ENCODE measurements at places on chromosomes 5 and 9.

GRCh38 chr9:126986506-126986951 is 71.9 kb downstream of the RALGPS1 start:
- no peak for DNase-seq

- no peak for DNase-seq
Observed at GRCh38 chr9:69427286-69427685, 102.3 kb downstream of the ENTREP1 start.

GRCh38 chr5:95873351-95873750 is 50.8 kb upstream of the GLRX start:
- DNase-seq: no peak

GRCh38 chr5:127343866-127344265 is 53.3 kb downstream of the MEGF10 start:
- no peak for DNase-seq

DNA sequence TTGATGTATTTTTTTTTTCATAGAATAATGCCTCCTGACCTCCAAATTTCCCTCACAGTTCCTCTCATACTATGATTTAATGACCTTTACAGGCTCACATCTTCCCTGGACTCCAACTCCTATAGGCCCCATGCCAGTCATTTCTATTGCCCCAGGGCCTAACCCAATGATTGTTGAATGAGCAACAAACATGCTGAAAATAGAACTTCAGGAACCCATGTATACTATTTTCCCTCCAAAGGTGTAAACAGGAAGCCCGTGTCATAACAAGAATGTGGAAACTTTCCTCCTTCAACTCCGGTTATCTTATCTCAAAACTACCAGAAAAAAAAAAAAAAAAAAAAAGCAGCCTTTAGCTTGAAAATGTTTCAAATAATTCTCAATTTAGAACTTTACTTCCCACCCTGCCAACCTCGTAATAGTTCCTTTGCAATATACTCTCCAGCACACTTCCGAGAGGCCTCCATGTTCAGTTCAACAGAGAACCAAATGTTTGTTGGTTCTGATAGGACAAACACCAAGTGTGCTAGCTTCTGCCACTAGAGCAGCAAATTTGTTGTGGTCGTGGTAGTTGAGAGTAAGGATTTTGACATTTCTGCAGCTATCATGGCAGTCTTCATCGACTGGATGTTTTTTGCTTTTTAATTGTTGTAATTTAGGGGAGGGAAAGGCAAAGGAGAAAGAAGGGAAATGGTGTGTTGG is 25.8 kb downstream of the TRPM6 start:
- no peak for DNase-seq

- DNase-seq: peak; percentile 75
Observed at GRCh38 chr5:171272996-171273970, 35.8 kb upstream of the TLX3 start.

GRCh38 chr9:19624519-19624918 is 164.3 kb downstream of the SLC24A2 start:
- DNase-seq: no peak

DNA sequence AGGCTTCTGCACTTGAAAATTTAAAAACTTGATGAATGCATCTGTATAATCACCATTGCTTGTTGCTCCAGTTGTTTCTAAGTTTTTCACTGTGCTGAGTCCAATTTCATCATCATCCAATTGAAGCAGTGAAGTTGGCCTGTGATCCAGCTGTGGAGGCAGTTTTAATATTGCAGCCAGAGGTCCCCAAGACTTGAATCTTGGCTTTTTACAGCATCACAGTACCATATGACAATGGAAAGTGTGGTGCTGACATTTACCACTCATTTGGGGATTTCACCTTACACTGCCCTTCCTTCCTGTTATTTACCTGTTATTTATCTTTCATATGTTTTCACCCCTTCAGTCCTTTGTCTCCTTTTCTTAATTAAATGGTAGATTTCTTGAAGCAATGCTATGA is 76.2 kb upstream of the SPIN1 start:
- no peak for DNase-seq

- no peak for DNase-seq
Observed at GRCh38 chr5:147400881-147401280, 109.0 kb downstream of the DPYSL3 start.

DNA sequence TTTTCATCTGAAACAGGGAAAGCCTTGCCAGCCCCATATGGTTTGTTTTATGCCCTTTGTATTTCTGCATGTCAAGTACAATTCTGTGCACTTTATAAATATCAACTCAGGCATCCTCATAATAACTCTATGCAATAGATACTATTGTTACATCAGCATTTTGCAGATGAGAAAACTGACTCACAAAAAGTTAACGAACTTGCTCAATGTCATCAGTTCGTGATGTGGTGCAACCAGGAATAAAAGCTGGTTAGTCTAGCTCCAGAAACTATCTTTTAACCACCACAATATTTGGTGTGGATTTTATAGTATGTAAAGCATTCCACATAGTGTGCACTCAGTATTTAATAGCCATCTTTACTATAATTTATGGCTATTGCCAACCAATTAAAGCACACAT is 134.9 kb downstream of the MRPS30 start:
- no peak for DNase-seq

- no peak for DNase-seq
Observed at GRCh38 chr5:132961887-132962286, 1.5 kb downstream of the AFF4 start.

DNA sequence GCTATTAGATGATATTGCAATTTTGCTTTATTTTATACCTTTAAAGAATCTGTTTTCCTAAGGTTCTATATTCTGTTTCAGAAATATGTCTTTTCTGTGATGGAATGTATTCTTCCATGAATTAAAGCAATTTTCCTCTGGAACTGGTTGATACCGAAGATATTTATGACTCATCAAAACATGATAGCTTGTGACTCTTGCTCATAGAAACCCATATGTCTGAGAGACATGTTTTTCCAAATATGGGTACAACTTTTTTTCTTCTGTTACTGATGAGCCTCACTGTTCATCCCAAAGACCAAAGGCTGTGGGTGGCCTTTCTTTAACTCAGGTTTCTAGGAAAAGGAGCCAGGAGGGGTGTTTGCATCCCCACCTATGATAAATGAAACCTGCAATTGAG is 126.1 kb upstream of the PAPPA start:
- no peak for DNase-seq

DNA sequence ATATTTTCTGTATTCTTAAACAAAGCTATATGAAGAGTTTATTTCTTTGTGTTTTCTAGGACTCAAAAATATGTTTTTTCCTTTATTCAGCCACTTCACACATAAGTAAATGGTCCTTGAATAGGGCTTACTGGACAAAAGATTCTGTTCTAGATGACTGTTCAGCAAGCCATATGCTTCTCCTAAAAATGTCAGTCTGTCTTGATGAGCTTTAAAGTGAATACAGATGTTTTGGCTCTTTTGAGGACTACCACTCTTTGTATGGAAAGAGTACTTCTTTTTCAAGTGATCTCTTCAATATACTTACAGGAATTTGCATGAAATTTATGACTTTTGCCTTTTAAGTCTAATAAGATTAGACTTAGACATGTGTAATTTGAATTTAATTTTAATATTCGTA is 8.4 kb downstream of the NDUFS4 start:
- DNase-seq: no peak

DNA sequence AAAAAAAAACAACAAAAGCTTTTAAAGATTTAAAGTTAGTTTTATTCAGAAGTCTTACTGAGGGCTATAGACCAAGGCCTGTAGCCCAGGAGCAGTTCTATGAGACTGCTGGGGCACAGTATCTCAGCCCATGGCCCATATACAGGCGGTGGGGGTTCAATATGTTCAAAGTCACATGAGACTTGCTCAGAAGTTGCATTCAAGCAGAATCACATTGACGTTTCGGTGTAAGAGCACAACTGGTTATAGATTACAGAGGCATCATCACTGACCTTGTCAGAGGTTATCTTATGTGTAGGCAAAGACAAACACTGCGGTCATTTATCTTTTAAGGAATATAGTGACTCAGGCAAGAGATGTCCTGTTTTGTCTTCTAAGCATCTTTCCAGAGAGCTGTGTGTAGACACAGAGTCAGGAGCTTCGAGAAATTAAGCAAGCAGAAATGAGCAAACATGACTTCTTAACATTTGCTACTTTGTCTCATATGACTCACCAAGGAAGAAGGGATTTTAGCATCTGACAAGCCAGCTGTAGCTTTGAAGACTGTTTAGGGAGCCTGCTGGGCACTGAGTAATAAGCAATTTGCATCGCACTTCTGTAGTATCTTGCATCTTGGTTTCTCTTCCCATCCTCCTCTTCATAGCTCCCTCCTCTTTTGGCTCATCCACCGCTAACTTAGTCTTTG is 12.9 kb upstream of the F2RL1 start:
- DNase-seq: no peak

DNA sequence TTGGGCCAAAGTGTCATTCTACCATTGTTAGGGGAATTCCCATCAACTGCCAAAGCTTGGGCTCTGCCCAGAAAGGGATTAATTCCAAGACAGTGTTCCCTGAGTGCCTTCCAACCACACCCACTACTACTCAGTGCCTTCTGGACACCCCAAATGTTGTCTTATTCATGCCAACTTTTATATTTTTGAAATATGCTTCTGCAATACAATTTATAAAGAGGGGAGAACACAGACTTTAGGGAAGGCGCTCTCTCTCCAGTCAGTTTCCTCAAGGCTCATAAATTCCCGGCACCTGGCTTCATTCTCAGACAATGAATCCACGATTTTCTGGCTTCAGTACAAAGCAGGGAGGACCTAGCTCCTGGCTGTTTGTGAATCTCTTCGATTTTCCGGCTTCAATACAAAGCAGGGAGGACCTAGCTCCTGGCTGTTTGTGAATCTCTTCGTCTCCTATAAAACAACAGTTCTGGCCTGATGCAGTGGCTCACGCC is 120.1 kb upstream of the MYO10 start:
- peak; percentile 89 for DNase-seq

DNA sequence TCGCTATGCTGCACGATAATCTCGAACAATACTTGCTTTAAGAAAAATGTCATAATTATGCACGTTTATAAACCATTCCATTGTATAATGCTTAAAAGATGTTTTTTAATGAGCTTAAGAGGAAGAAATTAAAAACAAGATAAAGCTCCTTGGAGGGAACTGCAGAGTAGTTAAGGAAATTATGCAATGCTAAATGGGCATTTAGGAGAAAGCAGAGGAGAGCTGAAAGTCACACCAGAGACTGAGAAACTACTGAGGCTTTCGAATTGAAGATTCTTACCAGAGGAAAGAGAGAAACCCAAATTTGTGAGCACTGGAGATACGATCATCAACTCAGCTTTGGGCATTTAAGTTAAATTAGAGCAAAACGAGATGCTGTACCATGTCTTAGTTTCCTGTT is 119.4 kb downstream of the CDH10 start:
- DNase-seq: no peak

- no peak for DNase-seq
Observed at GRCh38 chr9:132994410-132995120, 16.1 kb downstream of the GFI1B start.

DNA sequence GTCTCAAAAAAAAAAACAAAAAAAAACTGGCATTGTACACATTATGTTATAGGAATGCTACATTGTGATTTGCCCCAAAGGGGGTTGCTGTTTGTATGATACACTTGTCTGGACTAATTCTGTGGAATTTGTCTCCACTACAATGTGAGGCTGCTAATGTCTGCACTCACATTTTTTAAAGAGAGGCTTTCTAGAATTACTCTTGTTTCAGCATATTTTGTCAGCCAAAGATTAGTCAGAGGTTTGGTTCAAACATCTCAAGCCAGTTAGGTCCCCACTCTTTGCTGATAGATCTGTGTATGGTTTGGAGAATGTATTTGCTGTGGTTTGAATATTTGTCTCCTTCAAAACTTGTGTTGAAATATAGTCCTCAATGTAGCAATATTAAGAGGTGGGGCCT is 59.3 kb upstream of the ZNF169 start:
- DNase-seq: no peak

- no peak for DNase-seq
Observed at GRCh38 chr9:126615791-126616447, 2.2 kb downstream of the LMX1B start.

GRCh38 chr9:133351908-133352634 is 4.1 kb downstream of the RPL7A start:
- peak; percentile 45 for DNase-seq

DNA sequence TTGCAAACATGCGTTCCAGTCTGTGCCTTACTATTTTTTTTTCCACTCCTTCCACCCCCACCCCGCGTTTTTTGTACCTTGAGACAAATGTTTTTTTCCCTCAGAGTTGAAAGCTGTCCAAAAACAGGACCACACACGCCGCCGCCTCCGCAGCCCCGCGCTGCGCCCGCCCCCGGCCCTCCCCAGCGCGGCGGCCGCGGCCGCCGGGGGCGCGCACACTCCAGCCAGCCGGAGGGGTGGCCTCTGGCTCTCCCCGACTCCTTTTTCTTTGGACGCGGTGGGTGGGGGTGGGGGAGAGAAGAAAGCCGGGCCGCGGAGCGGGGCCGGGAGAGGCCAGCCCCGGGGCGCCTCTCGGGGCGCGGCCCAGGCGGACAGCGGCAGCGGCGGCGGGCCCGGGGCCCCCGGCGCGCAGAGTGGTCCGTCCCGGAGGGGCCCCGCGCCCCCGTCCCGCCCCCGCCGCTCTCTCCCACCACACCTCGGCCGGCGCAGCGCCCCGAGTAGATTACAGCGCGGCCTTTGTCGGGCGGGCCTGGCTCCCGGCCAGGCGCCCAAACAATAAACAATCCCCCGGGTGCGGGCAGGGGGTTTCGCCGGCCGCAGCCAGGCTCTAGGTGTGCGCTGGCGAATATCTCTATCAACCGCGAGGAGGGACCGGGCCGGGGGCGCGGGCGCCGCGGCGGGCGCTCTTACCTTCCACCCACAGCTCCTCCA is 10.9 kb downstream of the PTCH1 start:
- peak; percentile 73 for DNase-seq

DNA sequence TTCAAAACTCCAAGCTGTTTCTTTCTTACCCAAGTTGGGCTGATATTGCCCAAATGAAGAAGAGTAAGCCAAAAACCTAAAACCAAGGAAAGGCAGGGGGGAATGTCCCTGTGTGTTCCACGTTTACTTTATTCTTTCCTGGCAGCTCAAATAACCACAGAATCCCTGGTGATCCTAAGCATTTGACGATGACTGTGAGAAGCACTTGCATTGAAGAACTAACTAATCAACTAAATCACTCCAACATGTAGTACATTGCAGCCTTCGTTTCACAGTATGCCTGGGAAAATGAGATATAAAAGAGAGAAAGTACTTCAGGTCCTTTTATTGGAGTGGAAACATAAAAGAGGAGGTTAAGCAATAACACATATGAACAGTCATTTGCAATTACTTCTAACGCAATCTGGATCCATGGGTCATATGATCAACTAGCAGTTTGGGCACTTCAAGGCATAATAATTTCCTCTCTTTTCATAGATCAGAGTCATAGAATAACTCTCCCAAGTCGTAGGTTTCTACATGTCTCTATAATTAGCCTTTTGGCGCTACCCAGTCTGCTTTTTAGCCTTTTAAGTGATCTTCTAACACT is 338.4 kb downstream of the TMEM167A start:
- no peak for DNase-seq

GRCh38 chr9:61673247-61673646 is 483.4 kb downstream of the SPATA31A7 start:
- DNase-seq: no peak

GRCh38 chr5:100898504-100899346 is 4.4 kb downstream of the ST8SIA4 start:
- DNase-seq: no peak

All from G401 (cell line).